ENCODE measurements at places on chromosomes 7 and 10. TPM values are rescaled to one million over a fixed set of nuclear protein-coding genes. Genes with fewer than 3 reads are reported as not detected.

GRCh38 chr7:29482056-29482455 is 81.6 kb upstream of the PRR15 start:
- H3K27ac ChIP-seq, result peak overlapping the region; percentile 84
- no peaks in the 10 kb centered on the region for H3K36me3 ChIP-seq
- no peak for DNase-seq
- no peak overlapping the region for H3K4me3 ChIP-seq
- H3K4me1 ChIP-seq, result peaks cover 95% of the 10 kb centered on the region

DNA sequence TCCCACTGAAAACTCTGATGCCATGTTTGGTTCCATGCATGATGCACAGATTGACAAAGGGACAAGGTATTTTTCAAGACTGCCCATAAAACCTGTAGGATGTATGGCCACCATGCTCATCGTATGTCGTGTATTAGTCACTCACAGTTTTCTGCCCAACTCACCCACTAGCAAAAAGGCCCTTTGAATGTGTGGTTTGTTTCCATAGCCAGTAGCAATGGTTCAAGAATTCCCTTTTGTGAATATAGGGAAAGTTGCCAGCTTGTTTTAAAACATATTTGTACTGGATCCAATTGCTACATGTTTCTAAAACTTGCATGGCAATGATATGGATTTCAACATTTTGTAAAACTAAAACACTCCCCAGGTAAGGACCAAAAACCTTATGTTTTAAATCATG is 280.9 kb upstream of the YAE1 start:
- H3K27ac ChIP-seq, result no peak overlapping the region
- H3K27me3 ChIP-seq, result no peaks in the 10 kb centered on the region
- no peaks in the 10 kb centered on the region for H3K36me3 ChIP-seq
- no peak for DNase-seq

- H3K4me1 ChIP-seq, result no peaks in the 10 kb centered on the region
- H3K27ac ChIP-seq, result no peak overlapping the region
- H3K4me3 ChIP-seq, result no peak overlapping the region
- no peaks in the 10 kb centered on the region for H3K27me3 ChIP-seq
- DNase-seq, result no peak
Measured at GRCh38 chr10:117204316-117204715, 7.0 kb downstream of the KCNK18 start.

- H3K27ac ChIP-seq, result no peak overlapping the region
- peaks cover 75% of the 10 kb centered on the region for H3K36me3 ChIP-seq
- H3K4me1 ChIP-seq, result no peaks in the 10 kb centered on the region
- H3K27me3 ChIP-seq, result no peaks in the 10 kb centered on the region
- H3K4me3 ChIP-seq, result no peak overlapping the region
- no peak for DNase-seq
Measured at GRCh38 chr10:79268161-79268601, 79.1 kb upstream of the PPIF start.

DNA sequence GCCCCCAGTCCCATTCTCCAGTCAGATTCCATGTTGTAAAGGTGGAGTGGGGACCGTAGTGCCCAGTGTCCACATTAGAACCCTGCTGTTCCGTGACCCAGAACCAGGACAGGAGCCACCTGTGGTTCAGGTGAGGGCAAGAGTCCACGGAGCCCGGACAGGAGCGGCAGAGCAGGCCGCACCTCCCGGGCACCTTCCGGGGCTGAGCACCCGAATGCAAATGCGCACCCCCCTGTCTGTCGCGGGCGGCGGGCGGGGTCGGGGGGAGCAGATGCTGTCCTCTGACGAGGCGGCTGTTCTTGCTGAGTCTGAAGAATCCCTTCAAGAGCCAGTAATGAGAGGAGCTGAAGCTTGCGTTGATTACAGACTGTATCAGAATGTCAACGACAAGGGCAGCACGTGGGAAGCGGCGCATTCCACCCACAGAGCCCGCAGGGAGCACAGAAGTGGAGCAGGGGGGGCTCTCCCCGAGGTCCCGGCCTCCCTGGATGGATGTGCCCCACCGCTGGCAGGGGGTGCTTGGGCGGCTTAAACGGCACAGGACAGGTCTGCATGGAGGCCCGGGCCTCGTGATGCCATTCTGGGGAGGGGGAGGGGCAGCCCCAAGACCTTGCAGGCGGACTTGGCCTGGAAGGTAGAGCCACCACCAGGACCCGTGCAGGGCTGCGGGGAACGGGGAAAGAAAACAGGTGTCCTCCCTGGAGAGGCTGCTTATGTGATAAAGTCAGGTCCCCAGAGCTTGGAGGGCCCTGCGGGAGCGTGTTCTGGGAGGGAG is 407.5 kb upstream of the RNF32 start:
- peaks cover 53% of the 10 kb centered on the region for H3K27me3 ChIP-seq
- no peak overlapping the region for H3K4me3 ChIP-seq
- H3K4me1 ChIP-seq, result no peaks in the 10 kb centered on the region
- no peaks in the 10 kb centered on the region for H3K36me3 ChIP-seq
- H3K27ac ChIP-seq, result no peak overlapping the region
- DNase-seq, result no peak

- no peak for DNase-seq
- H3K27ac ChIP-seq, result no peak overlapping the region
- no peaks in the 10 kb centered on the region for H3K4me1 ChIP-seq
- H3K4me3 ChIP-seq, result no peak overlapping the region
- peaks cover 12% of the 10 kb centered on the region for H3K27me3 ChIP-seq
Measured at GRCh38 chr10:117597216-117597615, 54.7 kb downstream of the EMX2 start.

The HOXA6 gene
- total RNA-seq, result 1.3 TPM
